CD4-positive, alpha-beta T cell treated with Interleukin-17A for 1 hour (primary cell): ENCODE measurements at places on chromosomes 12 and 14.
A peak's percentile ranks its signal among the peaks of the same experiment; 100 is the strongest.

- peak; percentile 51 for DNase-seq
Observed at GRCh38 chr12:48980389-48980952, 2.3 kb downstream of the WNT1 start.

GRCh38 chr12:57522887-57523705, 472 bp downstream of the MBD6 start:
- DNase-seq = peak; percentile 63

GRCh38 chr12:42823679-42824078, 234.1 kb upstream of the PRICKLE1 start:
- DNase-seq = no peak

- no peak for DNase-seq
Observed at GRCh38 chr14:27061299-27061698, 463.5 kb upstream of the NOVA1 start.

DNA sequence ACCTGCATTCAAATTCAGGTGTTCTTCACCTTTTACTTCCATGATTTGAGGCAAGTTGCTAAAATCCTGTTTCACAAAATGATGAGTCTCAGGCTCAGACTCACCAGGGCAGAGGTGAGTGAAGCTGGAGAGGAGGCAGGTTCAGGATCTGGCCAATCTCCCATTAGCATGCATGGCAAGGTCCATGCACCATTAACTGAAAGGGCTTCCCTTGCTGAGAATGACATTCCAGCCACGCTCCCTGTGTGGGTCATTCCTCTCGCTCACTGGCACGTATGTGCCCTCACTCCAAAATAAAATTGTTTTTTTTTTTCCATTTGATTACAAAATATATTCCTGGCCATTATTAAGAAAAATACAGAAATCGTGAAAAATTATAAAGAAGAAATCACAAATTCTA, 257.6 kb downstream of the C12orf75 start:
- DNase-seq = no peak

DNA sequence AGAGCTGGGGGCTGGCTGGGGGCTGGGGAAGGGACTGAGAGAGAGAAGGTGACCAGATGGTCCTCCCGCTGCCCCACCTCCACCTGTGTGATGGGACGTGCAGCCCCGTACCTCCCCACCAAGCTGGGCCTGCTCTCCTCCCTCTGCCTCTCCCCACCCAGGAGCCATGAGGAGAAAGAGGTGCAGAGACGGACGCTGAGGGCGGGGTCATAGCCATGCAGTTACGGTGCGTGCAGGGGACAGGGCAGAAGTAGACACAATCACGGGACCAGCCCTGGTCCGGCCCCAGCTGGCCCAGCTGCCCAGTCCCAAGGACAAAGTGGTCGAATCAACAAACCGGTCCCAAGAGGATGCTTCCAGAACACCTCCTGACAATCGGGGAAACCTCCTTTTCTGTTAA, 33.2 kb downstream of the RFLNA start:
- DNase-seq = no peak

DNA sequence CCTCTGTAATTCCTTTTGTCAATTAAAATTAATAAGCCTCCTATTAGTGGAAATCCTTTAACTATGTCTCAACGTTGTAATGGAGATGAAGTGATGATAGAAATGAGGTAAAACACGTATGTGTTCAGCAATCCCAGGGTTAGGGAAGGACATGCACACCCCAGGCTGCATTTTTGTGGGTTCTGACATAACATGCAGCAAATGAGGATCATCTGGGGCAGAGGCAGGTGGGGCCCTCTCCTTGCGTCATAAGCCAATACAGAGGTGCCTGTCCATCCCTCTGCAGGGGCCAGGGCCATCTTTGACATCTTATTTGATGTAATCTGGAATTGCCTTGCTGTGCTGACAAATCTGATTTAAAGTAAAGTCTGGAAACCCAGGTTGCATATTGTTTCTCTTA, 73.2 kb downstream of the MYRFL start:
- DNase-seq = no peak

DNA sequence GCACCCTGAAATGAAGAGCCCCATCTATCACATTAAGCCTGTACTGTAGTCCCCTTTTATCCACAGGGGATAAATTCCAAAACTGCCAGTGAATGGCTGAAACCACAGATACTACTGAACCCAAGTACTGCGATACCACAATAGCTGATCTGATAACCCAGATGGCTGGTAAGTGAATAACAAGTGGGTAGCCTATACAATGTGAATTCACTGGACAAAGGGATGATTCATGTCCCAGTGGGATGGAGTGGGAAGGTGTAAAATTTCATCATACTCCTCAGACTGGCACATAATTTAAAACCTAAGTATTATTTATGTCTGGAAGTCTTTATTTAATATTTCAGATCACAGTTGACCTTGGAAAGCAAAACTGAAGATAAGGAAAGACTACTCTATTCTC, 201.3 kb downstream of the GPHN start:
- DNase-seq = no peak

- peak; percentile 34 for DNase-seq
Observed at GRCh38 chr12:48818831-48819590, 715 bp downstream of the CACNB3 start.

- no peak for DNase-seq
Observed at GRCh38 chr12:123833830-123834229, 71.7 kb downstream of the DNAH10 start.

- no peak for DNase-seq
Observed at GRCh38 chr12:1532375-1533165, 61.8 kb downstream of the FBXL14 start.

GRCh38 chr12:7271893-7272514, 31.9 kb upstream of the ACSM4 start:
- DNase-seq = no peak

GRCh38 chr12:115771065-115771464, 506.4 kb downstream of the MED13L start:
- DNase-seq = no peak

DNA sequence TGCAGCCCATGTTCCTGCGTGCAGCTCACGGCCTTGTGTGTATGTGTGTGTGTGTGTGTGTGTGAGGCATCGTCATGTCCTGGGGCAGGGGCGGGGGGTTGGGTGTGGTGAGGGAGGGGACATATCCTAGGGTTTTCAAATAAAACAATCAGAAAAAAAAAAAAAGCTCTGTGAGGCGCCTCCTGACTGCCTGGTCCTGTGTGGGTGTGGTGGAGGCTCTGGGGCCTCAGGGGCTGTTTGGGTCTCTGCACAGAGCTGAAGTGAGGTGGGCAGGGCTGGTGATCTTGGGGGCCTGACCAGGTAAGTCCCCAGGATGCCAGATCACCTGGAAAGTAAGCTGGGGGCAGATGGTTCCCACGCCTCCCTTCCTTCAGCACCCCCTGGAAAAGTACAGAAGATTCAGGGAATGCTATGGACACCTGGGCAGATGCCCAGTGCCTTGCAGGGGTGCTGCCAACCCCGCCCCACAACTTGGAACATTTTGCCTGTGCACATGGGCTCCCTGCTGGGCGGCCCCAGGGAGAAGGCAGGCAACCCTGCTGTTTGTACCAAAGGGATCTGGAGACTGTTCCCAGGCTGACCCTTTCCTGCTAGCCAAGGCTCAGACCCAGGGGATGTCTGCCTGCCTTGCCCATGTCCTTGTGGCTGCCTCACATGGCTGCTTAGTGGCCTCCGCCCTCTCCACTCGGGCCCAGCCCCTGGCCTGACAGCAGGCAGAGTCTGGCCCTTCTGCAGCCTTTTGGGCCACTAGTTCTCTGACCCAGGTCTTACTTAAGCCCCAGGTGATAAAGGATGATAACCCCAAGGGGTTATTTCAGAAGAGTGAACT, 28.8 kb downstream of the CLSTN3 start:
- DNase-seq = no peak

- peak; percentile 71 for DNase-seq
Observed at GRCh38 chr14:75539561-75540478, 17.6 kb downstream of the BATF start.
